ENCODE measurements at places on chromosomes 7 and 10.

- no peak for DNase-seq
Measured at GRCh38 chr10:90199093-90199492, 497.7 kb downstream of the KIF20B start.

DNA sequence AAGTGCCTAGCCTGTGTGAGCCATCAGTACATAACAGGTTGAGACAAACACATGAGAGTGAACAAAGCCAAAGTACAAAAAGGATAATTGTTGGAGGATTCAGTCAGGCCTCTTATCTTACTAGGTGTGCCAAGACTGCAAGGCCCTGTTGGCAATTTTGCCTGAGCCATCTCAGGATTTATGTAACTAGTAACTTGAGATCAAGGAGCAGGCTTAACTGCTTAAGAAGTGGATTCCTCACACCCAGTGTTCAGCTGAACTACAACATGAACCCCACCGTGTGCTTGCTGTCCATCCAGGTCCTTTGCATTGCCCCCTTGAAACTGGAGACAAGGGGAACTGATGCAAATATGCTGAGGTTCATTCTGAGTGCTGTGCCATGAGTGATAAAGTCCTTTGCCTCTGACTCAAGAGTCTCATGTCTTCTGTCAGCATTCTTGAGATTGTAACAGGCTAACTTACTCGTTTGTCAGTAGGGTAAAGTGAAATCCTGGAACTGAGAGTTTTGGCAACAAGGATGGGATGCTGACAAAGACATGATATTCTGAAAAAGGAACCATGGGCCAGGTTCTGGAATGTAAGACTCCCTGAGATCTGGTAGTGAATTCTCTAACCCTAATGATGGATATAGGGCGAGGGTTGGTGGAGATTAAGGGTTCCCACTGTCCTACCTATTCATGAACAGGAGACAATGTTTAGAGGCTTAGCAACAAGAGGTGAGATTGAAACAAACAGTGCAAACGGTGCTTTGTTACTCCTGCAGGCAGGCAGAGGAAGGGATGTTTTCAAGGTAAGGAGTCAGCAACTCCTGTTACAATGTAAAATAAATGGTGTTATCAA lies 44.1 kb upstream of the GATAD1 start:
- no peak for DNase-seq

GRCh38 chr7:5543361-5543760 lies 119.7 kb upstream of the TNRC18 start:
- DNase-seq, result peak; percentile 56

DNA sequence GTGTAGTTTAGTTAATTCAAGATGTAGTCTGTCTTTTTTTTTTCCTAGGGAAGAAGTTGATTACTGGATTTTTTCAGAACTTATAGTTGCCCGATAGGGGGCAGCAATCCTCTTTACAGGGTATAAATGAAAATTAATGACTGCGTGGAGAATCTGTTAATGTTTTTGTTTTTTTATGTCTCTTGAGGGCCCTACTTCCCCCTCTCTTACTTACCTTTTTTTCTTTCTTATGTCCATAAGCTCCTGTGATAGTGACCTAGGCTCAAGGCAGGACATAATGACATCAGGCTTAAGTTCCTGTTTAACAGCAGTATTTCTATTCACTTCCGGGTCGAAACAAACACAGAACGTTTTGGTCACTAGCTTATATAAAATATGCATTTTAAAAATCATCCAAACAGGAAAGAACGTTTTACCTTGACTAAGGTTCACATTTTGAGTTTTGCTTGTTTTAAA lies 18.8 kb downstream of the CDC123 start:
- DNase-seq, result peak; percentile 30

- peak; percentile 37 for DNase-seq
Measured at GRCh38 chr10:129784891-129785290, 179.2 kb downstream of the EBF3 start.

GRCh38 chr10:27526242-27526641 lies 22.1 kb downstream of the RAB18 start:
- DNase-seq, result peak; percentile 32

GRCh38 chr10:107741971-107742370 lies 577.5 kb upstream of the SORCS1 start:
- no peak for DNase-seq

- no peak for DNase-seq
Measured at GRCh38 chr7:20260223-20260622, 43.0 kb upstream of the MACC1 start.

DNA sequence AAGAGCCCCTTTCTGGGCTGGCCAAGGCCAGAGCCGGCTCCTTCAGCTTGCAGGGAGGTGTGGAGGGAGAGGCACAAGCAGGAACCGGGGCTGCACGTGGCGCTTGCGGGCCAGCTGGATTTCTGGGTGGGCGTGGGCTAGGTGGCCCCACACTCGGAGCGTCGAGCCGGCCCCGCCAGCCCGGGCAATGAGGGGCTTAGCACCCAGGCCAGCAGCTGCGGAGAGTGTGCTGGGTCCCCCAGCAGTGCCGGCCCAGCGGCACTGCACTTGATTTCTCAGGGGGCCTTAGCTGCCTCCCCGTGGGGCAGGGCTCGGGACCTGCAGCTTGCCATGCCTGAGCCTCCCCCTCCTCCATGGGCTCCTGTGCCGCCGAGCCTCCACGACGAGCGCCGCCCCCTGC lies 48.1 kb downstream of the SH2D4B start:
- no peak for DNase-seq

DNA sequence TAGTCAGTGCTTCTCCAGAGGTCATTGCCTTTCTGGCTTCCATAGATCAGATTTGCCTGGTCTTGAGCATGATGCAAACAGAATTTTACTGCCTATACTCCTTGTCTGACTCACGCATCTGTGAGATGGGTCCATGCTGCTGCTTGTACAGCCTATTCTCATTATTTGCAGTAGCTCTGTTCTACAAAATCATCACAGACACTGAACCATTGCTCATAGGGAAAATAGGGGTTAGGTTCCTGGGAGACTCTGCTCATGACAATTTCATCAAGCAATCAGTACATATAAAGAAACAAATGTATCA lies 7.4 kb upstream of the CREB3L2 start:
- no peak for DNase-seq

DNA sequence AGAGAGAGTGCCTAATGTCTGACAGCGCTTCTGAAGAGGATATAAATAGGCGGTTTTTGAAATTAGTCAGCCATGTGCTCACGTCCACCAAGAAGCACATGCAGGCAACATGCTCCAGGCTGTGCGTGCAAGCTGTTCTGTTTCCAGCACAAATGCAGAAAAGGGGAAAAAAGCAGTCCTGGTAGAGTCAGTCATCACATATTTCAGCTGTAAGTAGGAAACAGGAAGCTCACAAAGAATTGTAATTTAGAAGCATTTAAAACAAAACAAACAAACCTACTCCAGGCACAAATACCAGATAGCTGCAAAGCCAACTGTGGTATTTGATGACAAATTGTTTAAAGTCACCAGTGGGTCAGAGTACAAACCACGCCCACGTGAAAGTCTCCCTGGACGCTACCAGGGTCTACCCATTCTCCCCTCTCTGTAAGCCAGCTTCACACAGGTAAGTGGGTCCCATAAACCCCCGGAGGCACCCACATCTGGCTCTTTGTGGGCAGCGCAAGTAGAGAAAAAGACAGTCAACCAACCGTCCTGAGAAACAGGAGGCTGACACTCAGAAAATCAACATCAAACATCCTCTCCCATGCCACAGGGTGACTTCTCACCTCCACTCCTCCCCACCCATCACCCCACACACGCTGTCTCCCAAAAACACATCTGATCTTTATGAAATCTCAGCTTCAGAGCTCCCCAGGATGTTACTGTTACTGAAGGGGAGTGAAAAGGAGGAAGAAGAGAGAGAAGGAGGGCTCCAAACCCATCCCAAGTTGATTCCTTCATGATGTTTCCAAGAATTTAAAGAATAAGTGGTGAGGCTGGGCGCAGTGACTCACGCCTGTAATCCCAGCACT lies 186.4 kb downstream of the FAM107B start:
- peak; percentile 73 for DNase-seq

DNA sequence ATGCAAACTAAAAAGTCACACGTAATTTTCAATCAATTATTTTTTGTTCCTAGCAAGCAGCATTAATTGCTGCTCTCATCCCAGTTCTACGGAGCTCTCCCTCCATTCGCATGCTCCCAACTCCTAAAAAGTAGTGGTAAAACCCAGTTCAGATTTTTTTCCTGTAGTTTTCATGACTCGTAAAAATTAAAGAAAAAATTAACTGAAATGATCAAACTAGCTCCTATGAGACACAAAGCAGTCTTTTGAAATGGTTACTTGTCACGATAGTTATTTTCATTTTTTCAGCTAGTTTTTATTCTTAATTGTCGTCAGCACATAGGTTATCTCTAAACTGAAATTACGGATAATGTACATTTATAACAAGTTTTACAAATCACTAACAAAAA lies 1.8 kb downstream of the HNRNPA2B1 start:
- DNase-seq, result no peak
